ENCODE measurements at places on chromosomes 2 and 18. TPM values are rescaled to one million over a fixed set of nuclear protein-coding genes. Genes with fewer than 3 reads are reported as not detected.

AQP12A gene
- total RNA-seq, result not detected

NEU2 gene
- total RNA-seq, result not detected

MBD2 gene
- total RNA-seq, result 43.7 TPM

CCDC178 gene
- 1.3 TPM for total RNA-seq

TMEM131 gene
- total RNA-seq, result 45.6 TPM

ATL2 gene
- 71.4 TPM for total RNA-seq

MEIS1 gene
- total RNA-seq, result 12.5 TPM

WDCP gene
- 10.5 TPM for total RNA-seq

HMSD gene
- not detected for total RNA-seq

BUB1 gene
- total RNA-seq, result 0.95 TPM

GRHL1 gene
- 4.7 TPM for total RNA-seq

C18orf54 gene
- 3.4 TPM for total RNA-seq

DHRS9 gene
- 0.92 TPM for total RNA-seq

ACMSD gene
- not detected for total RNA-seq

TRAPPC12 gene
- total RNA-seq, result 188 TPM

RAB27B gene
- total RNA-seq, result 20.1 TPM

DYNC2LI1 gene
- total RNA-seq, result 41.5 TPM

Data from dorsolateral prefrontal cortex (tissue), 122 donors.